Activated CD8-positive, alpha-beta memory T cell treated with anti-CD3 and anti-CD28 coated beads, Interleukin-2, amount 50 U/mL, for 4 hours (primary cell): ENCODE measurements at places on chromosomes 13 and 19.

GRCh38 chr13:53622456-53622855 lies 593.8 kb downstream of the OLFM4 start:
- no peak for DNase-seq

- no peak for DNase-seq
Measured at GRCh38 chr13:90943946-90944345, 403.5 kb upstream of the MIR17HG start.

GRCh38 chr19:7799640-7800355 lies 30.2 kb upstream of the EVI5L start:
- peak; percentile 54 for DNase-seq

DNA sequence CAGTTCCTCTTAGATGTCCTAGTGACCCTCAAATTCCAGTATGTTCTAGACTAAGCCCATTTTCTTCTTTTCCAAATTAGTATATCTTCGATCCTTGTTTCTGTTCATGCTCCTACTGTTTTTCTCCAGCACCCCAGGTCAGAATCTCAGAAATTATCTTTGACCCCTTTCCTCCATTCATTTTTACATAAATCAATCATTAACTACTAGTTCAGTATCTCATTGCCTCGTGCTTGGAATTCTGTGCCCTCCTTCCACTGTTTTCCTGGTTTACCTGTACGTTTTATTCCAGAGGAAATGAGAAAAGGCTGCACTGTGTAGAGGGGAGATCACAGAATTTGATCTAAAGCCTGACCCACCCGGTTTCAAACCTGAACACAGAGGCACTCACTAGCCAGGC lies 107.9 kb downstream of the LRCH1 start:
- no peak for DNase-seq

DNA sequence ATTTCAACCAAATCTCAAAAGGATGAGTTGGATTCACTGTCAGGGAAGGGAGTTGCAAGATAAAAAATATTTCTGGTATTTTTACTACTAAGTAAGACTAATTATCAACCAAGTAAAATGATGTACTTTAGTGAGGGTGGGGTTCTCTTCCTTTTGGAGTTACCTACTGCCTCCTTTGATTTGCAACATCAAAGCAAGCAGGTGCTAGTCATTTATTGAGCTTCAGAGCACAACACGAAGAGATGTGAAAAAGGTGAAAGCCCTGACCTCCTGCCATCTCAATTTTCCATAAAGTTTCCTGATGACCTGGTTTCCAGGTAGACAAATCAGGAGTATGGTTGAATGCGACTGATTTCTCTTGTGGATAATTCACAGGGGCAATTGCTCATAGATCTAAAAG lies 96.0 kb downstream of the CDADC1 start:
- DNase-seq, result no peak

GRCh38 chr13:46339035-46339666 lies 47.9 kb downstream of the RUBCNL start:
- DNase-seq, result no peak

DNA sequence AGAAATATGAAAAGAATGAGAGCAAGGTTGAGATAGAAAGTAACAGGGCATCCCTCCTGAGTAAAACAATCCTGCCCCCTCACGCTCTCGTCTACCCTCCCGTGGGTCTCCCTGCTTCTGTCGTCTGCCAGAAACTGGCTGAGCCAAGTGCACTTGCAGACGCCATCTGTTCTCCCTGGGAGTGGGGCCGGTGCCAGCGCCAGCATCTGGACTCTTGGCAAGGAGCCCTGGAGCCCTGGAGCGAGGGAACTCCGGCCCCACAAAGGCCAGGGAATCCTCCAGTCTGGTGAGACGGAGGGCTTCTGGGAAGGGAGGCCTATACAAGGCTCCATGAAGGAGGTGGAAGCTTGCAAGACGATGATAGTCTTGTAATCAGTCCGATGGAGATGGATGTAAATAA lies 2.3 kb upstream of the TMEM91 start:
- DNase-seq, result no peak

- no peak for DNase-seq
Measured at GRCh38 chr13:67651908-67652465, 421.9 kb upstream of the PCDH9 start.

GRCh38 chr13:99976575-99976974 lies 5.0 kb upstream of the ZIC5 start:
- DNase-seq, result no peak

DNA sequence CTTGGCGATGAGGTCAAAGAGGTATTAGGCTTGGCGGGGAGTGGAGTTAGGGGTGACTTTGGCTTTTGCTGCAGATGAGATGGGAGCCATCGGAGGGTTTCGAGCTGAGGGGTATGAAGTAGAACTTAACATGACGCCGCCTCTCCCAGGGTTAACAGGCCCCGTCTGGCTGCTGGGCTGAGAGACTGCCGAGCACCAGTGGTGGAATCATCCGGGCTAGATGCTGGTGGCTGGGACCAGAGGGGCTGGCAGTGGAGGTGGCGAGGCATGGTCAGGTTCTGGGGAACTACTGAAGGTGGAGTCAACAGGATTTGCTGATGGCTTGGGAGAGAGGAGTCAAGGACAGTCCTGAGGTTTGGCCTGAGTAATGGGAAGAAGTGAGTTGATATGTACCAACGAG lies 4.9 kb downstream of the RFX2 start:
- no peak for DNase-seq

DNA sequence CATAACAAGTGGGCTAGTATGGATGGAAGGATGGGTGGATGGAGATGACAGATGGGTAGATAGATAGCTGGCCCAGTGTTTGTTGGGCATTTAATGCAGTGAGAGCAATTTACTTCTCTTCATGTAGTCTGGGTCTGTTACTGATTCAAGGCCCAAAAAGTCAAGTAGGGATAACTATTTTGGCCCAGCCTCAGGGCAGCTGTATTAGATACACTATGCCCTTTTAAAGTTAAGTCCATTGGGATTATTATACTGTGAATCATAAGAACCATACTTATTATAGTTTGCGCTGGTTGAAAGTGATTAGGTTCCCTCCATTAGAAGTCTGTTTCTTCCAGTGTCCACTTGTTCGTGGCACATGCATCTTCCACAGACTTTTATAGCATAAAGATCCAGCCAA lies 4.7 kb downstream of the ITGBL1 start:
- DNase-seq, result no peak

DNA sequence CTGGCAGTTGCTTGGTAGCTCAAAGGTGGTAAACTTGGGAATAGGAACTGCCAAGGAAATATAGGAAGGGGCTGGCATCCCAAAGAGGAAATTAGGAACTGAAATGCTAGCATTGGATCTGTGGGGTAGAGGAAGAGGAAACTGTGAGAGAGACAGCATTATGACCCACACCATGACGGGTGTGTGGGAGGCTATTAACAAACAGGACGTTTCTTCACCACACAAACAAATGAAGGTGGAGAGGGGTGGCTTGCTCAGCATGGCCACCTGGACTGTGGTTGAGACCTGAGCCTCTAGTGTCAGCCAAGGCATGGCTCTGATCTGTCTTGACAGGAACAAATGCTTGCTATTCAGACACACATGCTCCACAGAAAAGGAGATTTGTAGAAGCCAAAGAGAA lies 178.2 kb downstream of the B3GLCT start:
- DNase-seq, result no peak

DNA sequence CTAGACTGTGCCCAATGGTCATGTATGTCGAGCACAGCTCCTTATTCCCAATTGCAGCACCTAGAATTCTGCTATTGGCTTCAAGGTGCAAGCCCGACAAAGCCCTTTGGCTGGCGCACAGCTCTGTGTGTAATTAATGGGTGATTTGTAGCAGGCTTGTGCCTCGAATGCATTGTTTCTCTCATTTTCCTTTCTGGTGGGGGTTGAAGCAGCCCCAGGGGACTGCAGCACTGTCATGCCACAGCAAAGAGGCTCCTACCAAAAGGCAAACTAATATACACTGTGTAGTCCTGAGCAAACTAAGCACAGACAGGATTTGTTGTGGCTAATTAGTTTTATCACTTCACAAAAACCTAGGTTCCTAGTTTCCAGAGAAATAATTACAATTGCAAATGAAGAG lies 898.7 kb downstream of the UQCRFS1 start:
- no peak for DNase-seq
